ENCODE measurements at places on chromosomes 2 and 18.
A peak's percentile ranks its signal among the peaks of the same experiment; 100 is the strongest.

DNA sequence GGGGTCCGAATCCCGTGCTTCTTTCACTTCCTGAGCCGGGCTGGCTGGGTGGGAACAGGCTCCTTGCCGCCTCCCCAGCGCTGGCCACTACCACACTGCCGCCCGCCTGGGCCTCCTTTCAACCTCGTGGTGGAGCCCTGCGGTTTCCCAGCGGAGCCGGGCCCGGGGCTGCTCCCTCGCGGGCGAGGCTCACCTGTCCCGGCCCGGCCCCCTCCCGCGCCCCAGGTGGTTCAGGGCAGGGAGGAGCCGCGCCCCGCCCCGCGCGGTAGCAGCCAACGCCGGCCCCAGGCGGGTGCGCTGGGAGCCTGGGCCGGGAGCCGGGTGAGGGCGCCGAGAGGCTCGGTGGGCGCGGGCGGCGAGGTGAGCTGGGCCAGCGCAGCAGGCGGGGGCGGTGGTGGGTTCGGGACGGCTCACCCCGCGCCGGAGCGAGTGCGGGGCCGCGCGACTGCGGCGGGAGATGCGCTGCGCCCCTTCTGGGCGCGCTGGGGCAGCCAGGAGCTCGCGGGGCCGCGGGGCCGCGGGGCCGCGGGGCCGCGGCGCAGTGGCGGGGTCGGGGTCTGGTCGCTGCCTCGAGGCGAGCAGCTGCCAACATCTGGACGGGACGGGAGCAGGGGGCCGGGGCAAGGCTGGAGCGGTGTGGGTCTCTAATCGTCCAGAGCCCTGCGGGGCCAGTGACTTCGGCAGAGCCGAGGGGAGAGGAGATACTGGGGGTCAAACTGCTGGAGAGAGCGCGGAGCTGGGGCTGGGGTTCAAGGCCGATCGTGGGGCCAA, at the start of gene LYPD6B:
LYPD6B (plus strand) TSS at position 258 of the 771 bp plus-strand sequence. CDS start 92,250 bp downstream, outside the sequence.
- DNase-seq, result no peak

DNA sequence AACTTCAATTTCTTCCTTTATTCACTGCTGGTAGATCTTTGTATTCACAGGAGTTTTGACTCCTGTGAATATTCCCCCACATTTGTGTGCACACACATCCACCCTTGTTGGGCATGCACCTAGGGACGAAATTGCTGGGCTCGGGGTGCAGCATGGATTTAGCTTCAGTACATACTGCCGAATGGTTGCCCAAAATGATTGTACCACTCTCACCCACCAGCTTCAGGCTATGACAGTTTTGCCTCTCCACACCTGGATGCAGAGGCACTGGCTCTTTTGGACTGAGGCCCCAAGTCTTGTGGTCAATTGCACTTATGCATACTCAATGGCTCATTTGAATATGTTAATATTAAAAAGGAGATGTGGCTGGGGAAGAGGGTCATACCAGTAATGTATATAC, 65.1 kb upstream of the ODC1 start:
- DNase-seq, result no peak

- DNase-seq, result no peak
These were observed 39.4 kb upstream of the SMAD2 start for GRCh38 chr18:47969816-47970215.

DNA sequence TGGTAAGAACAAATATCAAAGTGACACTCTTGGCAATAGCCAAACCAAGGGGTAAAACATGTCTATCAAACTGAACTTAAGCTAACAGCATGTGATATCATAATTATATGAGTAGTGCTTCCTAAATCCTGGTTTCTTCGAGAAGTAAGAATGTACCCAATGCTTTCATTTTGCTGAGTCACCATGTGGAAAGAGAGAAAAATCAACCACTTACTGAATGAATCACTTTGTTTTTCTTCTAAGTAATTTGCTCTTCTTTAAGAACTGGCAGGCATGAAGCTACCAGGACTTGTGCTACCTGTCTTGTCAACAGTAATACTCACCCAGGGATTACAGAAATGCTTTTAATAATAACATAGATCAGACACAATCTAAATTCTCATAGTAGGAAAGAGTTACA, 19.0 kb upstream of the DUSP19 start:
- DNase-seq, result peak; percentile 73

DNA sequence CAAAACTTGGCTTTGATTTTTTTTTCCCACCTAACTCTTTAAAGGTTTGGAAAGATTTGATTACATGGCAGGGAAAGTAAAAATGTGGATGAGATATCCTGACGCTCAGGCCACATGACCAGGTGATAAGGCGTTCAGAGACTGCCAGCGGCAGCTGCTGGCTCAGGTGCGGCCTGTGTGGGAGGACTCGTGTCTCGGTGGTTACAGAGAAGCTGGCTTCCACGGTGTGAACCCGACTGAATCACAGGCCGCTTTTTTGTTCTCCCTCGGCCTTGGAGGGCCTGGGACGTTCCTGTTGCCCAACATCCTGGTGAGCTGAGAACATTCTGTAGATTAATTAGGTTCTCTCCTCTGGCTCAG, 124.2 kb upstream of the ZNF516 start:
- no peak for DNase-seq

DNA sequence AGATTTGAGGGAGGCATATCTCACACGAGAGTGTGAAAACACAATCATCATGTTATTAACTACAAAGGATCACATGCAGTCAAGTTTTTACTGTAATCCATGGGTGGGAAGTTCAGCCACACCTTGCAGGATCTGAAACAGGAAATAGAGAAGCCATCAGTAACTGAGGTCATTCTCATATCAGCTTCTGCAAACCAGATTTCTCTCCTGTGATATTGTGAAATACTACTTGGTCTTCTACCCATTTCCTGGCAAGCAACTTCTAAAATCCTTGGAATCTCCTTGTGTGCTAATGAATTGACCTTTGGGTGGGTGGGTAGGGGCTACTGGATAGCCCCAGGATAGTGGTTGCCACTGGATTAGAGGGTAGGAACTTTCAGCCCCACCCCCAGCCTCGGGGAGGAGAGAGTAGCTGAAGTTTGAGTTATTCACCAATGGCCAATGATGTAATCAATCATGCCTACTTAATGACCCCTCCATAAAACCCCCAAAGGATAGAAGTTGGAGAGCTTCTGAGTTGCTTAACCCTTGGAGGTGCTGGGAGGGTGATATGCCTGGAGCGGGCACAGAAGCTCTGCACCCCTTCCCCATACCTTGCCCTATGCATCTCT, 25.6 kb upstream of the TGIF1 start:
- DNase-seq, result no peak

DNA sequence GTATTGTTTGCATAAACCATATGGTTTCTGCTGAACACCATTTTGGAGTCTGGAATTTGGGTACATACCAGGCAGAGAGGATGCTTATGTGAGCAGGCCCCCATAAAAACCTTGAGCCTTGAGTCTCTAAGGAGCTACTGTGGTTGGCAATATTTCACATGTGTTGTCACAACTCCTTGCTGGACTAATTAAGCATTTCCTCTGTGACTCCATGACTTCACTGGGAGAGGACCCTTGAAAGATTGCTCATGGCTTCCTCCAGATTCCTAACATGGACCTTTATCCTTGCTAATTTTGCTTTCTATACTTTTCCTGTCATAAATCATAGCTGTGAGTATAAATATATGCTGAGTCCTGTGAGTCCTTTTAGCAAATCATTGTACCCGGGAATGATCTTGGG, 7.6 kb upstream of the COQ10B start:
- DNase-seq, result no peak

- DNase-seq, result no peak
These were observed 8.5 kb downstream of the FAM117B start for GRCh38 chr2:202643012-202643858.

- no peak for DNase-seq
These were observed 47.8 kb downstream of the TEX51 start for GRCh38 chr2:126946318-126947102.
